NCI-H1436 treated with DMSO at 0.1 percent for 48 hours (cell line): ENCODE measurements at places on chromosomes 16 and 17.

GRCh38 chr16:84298376-84298899, 3.8 kb downstream of the WFDC1 start:
- DNase-seq: no peak

GRCh38 chr17:76157759-76158158, 16.7 kb upstream of the FOXJ1 start:
- no peak for DNase-seq

GRCh38 chr16:66515596-66516508, 34.1 kb downstream of the TK2 start:
- no peak for DNase-seq

GRCh38 chr17:43713494-43714162, 45.0 kb downstream of the SOST start:
- no peak for DNase-seq

DNA sequence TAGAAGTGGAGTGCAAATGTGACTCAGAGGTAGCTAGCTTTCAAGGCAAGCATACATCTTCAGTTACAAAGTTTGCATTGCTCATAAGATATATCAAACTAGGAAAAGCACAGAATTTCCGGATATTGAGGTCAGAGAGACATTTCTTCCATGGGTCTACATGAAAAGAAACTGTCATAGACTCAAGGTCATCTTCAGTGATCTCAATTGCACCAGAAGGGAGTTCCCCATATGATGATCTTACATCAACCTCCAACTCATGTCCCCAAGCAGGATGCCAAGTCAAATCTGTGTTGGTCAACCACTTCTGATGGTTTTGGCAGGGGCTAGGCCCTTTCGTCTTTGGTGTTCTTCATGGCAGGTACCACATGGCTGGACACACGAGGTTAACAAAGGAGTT, 459.9 kb upstream of the MAF start:
- DNase-seq: no peak

DNA sequence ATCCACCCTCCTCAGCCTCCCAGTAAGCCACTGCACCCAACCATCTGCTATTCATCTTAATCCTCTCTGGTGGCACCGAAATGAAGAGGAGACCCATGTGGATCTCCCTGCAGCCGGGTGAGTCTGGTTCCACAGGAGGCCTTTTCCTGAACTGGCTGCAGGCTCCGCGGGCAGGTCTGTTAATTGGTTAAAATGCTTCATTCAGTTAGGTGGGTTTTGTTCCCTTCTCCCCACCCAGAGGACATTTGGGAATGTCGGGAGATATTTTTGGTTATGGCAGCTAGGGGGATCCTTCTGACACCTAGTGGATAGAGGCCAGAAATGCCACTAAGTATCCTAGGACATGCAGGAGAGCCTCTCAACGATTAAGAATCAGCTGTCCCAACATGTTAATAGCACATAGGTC, 16.7 kb downstream of the C16orf54 start:
- DNase-seq: no peak

GRCh38 chr16:46996952-46997458, 23.5 kb upstream of the DNAJA2 start:
- DNase-seq: no peak
